GM20000 (cell line): ENCODE measurements at places on chromosomes 3 and 15.

GRCh38 chr3:196639483-196640296 is at the start of gene NRROS:
TSS of gene NRROS (plus strand) at chr3:196639694. CDS start at chr3:196654540, 14,846 bp downstream.
- DNase-seq, result peak; percentile 90

DNA sequence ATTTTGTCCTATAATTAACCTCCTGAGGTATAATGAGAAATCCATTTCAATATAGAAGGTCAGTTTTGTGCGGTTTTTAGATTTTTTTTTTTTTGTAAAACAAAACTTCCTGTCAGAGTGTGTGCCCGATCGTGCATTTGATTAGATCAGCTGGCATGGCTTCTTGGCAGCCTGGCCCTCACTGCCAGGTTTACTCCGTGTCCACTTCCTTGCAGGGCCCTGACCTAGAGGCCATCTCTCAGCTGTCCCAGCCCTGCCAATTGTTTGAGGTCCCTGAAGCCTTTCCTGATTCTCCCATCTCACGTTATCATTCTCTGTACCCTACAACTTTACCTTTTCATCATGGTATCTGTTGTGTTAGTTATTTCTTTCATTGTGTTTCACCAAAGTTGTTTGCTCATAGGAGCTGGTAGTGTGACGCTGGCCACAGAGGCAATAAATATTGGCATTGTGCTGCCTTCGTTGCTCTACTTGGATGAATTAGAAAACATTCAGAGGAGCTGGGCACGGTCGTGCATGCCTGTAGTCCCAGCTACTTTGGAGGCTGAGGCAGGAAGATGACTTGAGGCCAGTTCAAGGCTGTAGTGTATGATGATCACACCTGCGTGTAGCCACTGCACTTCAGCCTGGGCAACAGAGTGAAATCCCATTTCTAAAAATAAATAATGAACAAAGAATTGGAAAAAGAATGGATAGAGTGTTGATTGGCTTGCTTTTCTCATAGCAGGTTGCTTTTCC is 202.0 kb downstream of the GHSR start:
- no peak for DNase-seq

- DNase-seq, result no peak
Measured at GRCh38 chr15:61118885-61119284, 110.2 kb downstream of the RORA start.

GRCh38 chr3:65030847-65031463 is 343.2 kb upstream of the ADAMTS9 start:
- no peak for DNase-seq

- peak; percentile 44 for DNase-seq
Measured at GRCh38 chr15:34241376-34242330, 16.8 kb downstream of the EMC4 start.

GRCh38 chr3:178514401-178514800 is 21.8 kb upstream of the KCNMB2 start:
- no peak for DNase-seq

DNA sequence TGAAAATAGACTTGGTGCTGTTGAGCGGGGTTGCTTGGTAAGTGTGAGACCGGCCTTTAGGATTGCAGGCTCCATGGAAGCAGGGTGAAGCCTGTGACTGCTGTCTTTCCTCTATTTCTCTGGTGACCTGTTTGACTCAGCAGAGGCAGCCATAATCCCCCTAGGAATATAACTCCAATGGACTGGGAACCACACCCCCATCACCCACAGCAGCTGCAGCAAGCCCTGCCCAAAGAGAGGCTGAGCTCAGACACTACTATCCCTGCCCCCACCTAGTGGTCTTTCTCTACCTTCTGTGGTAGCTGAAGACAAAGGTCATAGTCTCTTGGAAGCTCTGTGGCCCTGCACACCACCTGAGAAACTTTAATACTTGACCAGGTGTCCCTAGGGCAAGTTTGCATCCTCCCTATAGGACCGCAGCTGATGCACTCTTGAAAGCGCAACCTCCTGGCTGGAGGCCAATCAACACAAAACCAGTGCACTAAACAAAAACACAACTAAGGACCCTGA is 133.6 kb upstream of the MRPL3 start:
- no peak for DNase-seq

DNA sequence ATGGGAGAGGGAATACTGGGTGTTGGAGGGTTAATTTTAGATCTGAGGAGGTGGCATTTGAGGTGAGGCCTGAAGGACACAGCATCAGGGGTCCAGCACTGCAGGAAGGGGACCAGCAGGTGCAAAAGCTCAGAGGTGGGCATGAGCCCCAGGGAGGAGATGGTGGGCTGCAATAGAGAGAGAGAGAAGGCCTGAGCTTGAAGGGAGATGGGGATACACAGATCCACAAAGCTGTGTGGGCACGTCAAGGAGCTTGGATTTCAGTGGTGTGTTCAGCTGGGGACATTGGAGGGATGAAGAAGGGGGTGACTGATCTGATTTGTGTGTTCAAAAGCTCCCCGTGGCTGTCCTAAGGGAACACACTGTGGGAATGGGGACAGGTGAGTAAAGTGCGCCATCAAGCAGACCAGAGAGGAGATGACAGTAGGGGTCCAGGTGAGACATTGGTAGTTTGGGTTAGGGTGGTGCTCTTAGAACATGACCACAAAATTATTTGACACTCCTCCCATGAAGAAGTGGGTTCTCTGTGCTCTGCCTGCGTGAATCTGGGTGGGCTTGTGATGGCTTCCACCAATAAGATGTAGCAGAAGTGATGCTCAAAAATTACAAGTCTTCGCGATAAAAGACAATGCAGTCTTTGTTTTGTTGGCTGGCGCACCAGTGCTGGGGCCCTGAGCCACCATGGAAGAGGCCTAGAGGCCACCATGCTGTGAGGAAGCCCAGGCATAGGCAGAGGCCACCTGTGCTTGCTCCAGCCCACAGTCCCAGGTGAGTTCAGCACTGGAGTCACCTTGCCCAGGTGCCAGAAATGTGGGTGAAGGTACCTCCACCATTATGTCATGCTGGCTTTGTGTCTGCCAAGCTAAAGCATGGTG is 1.9 kb upstream of the WNT7A start:
- no peak for DNase-seq

DNA sequence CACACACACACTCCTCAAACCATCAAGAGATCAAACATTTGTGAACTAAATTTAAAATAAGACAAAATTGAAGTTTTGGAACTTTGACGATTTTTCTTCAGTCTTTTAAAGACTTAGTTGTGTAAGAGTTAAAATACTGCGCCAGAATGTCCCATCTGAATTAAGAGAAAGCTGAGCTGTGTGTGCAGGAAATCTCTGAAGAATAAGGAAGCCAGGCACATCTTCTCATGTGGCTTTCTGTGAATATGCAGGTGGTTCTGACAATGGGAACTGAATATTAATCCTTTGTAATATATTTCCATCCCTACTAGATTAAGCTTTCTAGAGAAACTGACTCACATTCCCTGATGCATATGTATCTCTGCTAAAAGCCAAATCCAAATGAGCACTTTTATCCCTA is 60.1 kb upstream of the ICE2 start:
- no peak for DNase-seq

GRCh38 chr3:78116874-78117273 is 1077.0 kb downstream of the ROBO2 start:
- DNase-seq, result no peak

- DNase-seq, result no peak
Measured at GRCh38 chr3:54850484-54851018, 77.3 kb downstream of the LRTM1 start.

DNA sequence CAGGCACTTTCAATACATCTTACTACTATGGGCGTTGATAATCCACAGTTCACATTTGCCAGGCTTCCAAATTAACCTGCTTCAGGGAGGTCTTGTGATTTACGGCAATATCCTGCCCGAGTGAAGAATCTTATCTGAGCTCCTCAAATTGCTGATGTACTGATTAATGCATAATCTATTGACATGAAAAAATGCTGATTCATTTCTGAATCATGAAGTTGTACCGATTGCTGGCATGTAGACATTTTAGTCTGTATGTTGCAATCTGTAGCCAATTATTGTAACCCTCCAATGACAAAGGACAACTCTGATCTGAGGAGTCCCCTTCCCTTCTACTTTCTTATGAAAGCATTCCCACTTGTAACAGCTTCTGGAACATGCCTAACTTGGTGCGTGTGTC is 97.2 kb downstream of the SEC22A start:
- DNase-seq, result no peak

GRCh38 chr15:27061739-27062138 is 90.8 kb downstream of the GABRG3 start:
- no peak for DNase-seq

- no peak for DNase-seq
Measured at GRCh38 chr3:49053543-49053942, 24.3 kb upstream of the IMPDH2 start.

DNA sequence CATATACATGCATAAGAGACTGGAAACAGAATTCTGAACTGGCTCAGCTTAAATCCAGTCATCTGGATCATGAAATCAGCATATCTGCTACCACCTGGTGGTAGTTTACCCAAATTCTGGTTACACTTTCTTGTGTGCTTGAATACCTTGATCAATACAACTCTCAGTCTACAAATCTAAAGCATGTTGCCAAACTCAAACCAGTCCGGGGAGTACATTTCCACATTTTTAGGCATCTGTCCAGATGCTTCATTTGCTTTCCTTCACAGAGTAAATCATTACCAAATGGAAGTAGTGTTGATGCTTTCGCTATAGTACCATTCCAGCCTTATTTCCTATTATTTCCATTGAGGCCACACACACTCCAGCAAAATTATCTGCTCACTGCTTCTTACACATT is 126.4 kb downstream of the P2RY1 start:
- peak; percentile 27 for DNase-seq

- no peak for DNase-seq
Measured at GRCh38 chr15:35958021-35958420, 412.1 kb upstream of the DPH6 start.

DNA sequence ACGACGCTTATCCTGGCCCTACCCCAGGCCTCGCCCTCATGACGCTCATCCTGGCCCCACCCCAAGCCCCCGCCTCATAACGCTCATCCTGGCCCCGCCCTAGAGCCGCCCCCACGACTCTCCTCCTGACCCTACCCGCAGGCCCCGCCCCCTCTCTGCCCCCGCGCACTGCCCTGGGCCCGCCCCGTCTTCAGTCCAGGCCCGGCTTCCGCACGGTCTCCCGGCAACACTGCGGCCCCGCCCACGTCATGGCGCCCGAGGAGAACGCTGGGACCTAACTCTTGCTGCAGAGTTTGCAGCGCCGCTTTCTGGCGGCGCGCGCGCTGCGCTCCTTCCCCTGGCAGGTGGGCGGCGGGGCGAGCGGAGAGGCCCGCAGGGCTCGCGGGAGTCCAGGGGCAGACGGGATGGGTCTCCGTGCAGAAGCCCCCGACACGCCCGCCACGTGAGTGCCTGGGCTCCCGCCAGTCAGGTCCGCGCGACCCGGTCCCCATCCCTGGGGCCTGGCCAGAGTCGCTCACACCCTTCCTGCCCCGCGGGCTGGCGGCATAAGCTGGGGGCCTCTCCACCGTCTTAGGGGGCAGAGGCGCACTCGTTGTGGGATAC is 52.5 kb upstream of the ROPN1B start:
- peak; percentile 93 for DNase-seq

GRCh38 chr15:85725564-85725963 is 69.2 kb downstream of the KLHL25 start:
- no peak for DNase-seq

DNA sequence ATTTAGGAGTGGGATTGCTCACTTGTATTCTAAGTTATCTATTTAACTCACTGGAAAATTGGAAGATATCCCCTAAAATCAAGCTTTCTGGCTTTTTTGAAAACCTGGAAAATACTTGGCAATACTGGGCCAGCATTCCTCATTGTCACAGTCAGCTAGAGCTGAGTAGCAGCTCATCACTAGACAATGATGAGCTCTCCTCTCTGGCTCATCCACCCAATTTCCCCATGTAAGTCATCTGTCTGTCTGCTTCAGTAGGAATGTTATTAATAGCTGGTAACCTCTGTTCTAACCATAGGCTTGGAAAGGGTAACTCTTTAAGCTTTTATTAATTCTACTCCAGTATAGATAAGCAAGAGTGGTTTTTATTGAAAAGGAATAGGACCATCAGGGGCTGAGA is 39.7 kb upstream of the PIK3R4 start:
- no peak for DNase-seq

DNA sequence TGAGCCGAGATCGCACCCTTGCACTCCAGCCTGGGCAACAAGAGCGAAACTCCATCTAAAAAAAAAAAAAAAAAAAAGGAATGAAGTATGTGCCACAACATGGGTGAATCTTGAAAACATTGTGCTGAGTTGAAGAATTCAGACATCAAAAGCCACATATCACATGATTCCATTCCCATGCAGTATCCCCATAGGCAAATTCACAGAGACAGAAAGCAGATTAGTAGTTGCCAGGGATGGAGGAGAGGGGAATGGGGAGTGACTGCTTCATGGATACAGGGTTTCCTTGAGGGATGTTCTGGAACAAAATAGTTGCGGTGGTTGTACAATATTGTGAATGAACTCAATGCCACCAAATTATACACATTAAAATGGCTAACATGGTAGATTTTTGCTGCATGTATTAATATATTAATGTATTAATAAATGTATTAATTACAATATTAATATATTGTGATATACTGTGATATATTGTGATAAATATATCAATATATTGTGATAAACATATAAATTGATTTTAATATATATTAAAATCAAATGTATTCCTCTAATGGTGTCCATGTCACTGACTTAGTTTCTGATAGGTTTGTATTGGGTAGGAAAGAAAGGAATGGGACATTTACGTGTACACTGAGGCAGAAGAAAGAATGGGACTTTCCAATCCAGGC is 34.9 kb downstream of the SMAD3 start:
- DNase-seq, result no peak

DNA sequence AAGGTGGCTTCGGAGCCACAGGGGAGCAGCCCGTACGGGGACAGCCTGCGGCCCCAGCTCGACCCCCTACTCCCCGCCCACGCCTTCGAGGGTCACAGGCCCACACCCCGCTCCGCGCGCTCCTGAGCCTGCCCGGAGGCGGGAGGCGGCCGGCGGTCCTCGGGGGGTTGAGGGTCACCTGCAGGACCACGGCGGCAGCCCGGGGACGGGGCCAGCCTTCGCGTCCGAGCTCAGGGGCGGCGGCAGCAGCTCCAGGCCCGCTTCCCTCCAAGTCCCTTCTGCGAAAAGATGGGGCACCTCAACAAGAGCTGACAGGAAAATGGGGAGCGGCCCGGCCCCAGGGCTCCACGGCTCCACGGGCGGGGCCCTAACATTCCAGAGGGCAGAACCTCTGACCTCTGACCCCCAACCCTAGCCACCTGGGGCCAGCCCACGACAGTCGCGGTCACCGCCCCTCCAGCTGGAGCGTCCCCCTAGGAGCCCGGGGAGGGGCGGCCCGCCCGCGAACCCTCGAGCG is 428 bp downstream of the LYSMD4 start:
- DNase-seq, result peak; percentile 42

DNA sequence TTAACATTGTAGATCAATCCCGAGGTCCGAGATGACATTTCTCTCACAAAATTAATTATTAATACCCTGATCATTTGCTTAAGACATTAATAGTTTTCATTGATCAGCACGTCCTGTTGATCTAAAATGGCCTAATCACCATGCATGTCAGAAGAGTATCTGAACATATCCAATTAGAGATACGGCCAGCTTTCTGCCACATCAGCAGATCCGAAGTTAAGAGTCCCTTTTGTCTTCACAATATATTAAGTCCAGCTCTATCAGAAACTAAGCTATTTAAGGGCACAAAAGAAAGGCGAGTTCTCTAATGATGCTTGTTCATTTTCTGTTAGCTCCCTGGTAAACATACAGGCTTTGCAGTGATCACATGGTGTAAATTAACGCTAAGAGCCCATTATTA is 470.3 kb downstream of the CNTN4 start:
- DNase-seq, result no peak

- DNase-seq, result no peak
Measured at GRCh38 chr3:45761831-45762230, 34.5 kb downstream of the SLC6A20 start.

GRCh38 chr3:188697127-188697526 is 474.6 kb upstream of the TPRG1 start:
- no peak for DNase-seq
